Fibroblast of pulmonary artery (primary cell): ENCODE measurements at places on chromosomes 1 and 21.

DNA sequence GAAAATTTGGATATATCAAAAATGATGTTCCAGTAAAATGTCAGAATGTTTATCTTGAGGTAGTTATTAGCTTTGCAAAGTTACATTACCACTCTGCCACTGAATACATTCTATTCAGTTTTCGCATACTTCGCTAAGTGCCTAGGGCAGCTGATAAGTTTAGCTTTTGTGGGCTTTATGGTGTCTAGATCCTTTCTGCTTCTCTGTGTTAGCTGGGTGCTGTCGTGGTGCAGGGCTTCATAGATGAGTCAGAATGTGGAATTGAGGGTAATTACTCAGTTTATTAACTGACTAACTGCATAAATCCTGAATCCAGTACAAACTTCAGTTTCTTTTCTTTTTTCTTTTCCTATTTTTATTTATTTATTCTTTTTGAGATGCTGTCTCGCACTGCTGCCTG is 21.5 kb downstream of the NCAM2 start:
- no peak for DNase-seq

- DNase-seq: peak; percentile 71
Measured at GRCh38 chr1:39269791-39270342, 65.4 kb downstream of the MACF1 start.

- no peak for DNase-seq
Measured at GRCh38 chr1:189628857-189629256, 848.8 kb downstream of the BRINP3 start.

GRCh38 chr21:45326169-45326851 is 38.6 kb upstream of the POFUT2 start:
- DNase-seq: peak; percentile 44

- DNase-seq: no peak
Measured at GRCh38 chr1:233094269-233094668, 143.9 kb downstream of the NTPCR start.

GRCh38 chr21:27329255-27329851 is 362.5 kb upstream of the ADAMTS5 start:
- peak; percentile 50 for DNase-seq

- peak; percentile 75 for DNase-seq
Measured at GRCh38 chr1:194028002-194028401, 841.6 kb upstream of the B3GALT2 start.

GRCh38 chr21:29077651-29078090 is 4.2 kb upstream of the CCT8 start:
- DNase-seq: peak; percentile 49

DNA sequence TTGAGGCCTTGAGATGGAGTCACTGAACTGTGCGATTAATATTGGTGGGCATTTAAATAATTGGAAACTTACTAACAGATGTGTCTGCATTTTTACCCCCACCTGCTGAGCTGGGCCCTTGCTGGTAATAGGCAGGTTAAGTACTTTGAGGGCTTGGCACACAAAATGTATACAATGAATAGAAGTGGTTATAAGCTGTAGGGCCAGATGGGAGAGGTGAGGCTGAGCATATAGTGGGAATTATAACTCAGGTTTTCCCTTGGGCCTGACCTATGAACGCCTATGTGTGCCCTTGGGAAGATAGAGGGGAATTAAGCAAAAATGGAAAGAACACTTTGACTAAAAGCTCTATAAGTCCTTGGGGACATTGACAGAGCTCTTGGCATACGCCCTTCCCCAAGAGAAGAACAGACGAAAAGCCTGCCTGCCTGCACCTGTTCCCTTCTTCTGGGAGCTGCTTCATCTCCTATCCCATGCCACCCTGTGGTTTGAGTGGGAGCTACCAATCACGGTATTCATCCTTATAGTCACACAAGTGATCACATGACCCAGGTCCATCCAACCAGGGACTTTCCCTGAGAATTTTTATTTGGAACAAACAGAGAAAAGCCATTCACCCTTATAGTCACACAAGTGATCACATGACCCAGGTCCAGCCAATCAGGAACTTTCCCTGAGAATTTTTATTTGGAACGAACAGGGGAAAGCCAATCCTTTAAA is 260.7 kb upstream of the CSF3R start:
- DNase-seq: no peak

DNA sequence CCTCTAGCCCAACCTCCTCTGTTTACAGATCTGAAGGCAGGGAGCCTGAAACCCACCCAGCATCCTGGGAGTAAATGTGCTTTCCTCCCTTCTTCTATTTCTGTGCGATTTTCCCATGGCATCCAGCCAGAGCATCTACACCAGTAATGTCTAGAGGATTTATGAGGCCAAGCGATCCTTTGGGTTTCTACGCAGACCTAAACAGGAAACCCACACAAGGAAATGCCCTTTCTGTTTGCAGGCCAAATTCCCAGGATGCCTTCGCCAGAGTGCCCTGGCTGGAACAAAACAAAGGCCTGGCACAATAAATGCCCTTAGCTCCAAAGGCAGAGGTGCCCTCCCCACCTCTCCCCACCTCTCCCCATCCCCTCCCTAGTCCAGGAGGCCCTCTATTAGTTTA is 110.5 kb upstream of the CDC42BPA start:
- DNase-seq: peak; percentile 94

GRCh38 chr1:236103059-236103458 is 38.2 kb upstream of the NID1 start:
- no peak for DNase-seq

- no peak for DNase-seq
Measured at GRCh38 chr1:29543586-29543985, 307.3 kb downstream of the PTPRU start.

- no peak for DNase-seq
Measured at GRCh38 chr1:157277913-157278312, 139.7 kb upstream of the ETV3 start.

DNA sequence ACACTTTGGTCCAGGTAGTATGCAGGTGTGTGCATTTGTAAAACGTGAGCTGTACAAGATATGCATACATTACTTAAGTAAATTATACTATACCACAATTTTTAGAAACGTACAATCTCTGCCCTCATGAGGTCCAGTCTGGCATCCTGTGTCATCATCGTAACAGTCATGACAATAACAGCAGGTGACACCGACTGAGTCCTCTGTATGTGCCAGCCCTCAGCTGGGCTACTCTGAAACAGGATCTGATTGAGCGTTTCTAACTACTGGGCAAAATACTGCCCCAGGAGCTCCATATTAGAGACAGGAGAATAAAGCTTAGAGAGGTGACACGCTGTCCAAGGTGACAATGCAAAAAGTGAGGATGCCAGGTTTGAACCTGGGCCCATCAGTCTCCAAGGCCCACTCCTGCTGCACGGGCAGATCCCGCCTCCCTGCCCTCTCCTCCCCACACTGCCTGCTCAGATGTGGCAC is 47.2 kb upstream of the ECE1 start:
- no peak for DNase-seq

DNA sequence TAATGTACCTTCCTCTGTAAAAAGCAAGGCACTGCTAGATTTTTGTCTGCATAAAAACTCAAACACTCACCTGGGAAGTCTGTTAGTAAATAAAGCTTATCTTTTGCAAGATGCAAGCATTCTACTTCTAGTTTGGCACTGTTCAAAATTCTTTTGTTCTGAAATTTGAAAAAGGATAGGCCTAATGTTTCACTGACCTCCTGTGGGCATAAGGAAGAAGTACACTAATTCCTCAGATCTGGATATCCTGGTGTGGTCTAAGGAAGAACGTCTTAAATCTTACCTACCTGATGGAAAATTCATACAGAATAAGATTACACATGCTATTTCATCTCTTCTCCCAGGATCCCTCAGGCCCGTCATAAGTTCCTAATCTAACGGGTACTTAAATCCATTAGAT is 93.5 kb upstream of the CAMK1G start:
- peak; percentile 28 for DNase-seq

DNA sequence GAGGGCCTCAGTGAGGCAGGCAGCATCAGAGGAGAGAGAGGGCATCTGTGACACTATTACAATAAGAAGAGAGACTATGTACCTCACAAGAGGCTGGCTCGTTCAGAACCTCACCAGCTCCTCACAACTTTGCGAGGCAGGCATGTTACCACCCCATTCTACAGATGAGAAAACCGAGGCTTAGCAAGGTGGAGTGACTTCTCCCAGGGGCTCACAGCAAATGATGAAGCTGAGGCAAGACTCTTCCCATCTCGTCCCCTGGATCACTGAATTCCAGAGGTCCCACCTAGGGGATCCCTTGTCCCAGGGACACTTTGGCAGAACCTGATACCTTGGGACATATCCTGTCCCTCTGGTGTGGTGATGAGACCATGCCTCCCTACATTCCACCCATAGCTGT is 64.4 kb downstream of the DISP3 start:
- no peak for DNase-seq

DNA sequence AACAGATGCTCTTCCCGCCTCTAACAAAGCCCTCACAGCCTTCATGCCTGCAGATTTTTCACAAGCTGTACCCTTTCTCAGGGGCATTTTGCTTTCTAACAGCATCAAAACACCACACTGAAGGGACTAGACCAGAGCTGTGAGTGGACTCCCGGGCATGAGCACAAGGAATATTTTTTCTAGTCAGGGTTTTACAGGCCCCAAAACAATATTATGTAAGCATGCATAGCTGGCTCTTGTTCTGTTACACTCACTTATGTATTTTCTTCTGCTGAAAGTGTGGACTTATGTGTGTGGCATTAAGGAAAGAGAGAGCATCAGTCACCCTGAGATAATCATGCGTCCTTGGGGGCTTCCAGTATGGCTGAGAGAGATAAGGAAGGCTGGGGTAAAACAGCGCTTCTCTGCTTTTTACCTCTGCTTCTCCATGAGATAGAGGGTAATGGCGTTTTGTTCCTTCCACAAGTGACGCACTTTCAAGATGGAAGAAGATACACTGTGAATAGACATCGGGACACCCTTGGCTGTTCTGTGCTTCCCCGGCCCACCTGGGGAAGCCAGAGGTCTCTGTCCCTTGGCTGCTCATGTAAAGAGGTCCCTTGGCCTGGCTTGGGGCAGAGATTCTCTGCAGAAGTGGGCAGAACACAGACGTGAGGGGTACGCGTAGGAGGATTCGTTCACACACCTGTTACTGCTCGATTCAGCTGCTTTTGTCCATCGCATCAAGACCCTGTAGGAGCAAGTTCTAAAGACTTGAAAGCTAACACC is 266.7 kb upstream of the RAB4A start:
- no peak for DNase-seq

DNA sequence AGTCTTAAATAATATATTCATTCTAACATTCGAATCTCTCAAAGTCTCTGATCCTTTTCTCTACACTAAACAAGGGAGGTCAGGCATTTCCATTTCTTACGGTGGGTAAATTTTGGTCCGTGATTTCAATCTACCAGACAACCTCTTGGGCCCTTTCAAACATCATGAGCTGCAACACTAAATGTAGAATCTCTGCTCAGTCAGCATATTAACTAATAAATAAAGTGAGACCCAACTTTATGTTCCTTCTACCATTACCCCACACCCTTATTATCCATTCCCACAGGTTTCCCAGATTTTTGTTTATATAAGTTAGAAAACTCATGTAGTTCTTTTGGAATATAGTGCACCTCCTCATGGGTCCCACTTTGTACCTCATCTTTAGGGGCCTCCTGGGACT is 24.9 kb downstream of the SLAMF7 start:
- DNase-seq: no peak

DNA sequence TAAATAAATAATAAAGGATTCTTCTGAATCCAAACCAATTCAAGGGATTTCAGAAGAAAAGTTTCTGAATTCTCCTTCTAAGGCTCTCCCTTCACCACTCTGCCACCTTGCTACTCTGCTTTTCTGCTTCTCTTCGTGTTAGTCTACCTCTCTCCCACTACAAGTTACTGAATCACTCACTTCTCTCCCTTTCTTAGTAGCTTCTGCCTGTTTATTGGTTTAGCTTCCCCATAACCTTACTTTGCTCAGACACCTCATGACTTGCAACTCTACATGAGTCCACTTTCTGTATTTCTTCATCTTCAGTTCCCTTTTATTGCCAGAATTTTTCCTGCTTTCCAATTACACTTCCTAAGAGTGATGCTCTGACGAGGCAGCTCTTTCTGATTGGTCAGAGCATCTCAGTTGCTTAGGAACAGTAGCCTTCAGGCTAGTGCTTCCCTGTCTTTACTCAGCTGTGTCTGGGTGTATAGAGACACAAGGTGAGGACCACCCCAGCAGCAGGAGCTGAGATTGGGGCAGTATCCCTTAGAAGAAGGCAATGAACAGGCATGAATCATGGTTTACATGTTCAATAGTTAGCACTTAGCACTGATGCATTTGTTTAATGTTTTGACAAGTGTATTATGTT is 144.6 kb downstream of the SLC30A10 start:
- no peak for DNase-seq

DNA sequence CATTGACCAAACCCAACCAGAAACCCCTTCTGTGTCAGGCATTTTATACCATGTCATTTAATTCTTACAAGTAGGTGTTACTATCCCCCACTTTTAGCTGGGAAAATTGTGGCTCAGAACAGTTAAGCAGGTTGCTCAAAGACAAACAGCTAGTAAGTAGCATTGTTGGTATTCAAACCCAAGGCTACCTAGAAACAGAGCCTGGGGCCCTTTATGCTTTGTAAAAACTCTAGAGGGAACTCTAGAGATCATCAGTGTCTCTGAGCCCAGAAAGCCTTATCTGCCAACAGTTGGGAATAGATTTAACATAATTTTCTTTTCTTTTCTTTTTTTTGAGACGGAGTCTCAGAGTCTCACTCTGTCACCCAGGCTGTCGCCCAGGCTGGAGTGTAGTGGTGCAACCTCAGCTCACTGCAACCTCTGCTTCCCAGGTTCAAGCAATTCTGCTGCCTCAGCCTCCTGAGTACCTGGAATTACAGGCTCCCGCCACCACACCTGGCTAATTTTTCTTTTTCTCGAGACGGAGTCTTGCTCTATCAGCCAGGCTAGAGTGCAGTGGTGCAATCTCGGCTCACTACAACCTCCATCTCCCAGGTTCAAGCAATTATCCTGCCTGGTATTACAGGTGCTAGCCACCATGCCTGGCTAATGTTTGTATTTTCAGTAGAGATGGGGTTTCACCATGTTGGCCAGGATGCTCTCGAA is 48.5 kb upstream of the OSBPL9 start:
- DNase-seq: no peak

GRCh38 chr1:219924342-219924741 is 4.0 kb downstream of the SLC30A10 start:
- DNase-seq: no peak

GRCh38 chr1:19113697-19114092 is 96.4 kb downstream of the UBR4 start:
- DNase-seq: peak; percentile 52

DNA sequence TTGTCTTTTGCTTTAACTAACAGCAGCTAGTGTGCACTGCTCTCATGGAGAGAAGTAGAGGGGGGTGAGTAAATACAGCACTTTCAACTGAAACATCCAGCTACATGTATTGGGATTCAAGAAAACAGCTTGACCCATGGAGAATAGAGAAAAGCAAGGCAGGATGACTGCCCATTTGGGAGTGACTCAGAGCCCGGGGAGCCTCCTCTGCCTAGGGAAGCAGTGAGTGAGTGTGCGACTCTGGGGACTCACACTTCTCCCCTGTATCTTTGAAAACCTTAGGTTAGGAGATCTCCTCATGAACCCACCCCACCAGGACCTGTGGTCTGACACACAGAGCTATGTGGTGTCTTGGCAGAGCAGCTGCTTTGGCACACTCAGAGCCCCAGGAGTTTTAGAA is 82.0 kb upstream of the PTGFR start:
- no peak for DNase-seq

GRCh38 chr1:109659997-109660690 is 4.2 kb downstream of the GSTM4 start:
- no peak for DNase-seq

- peak; percentile 63 for DNase-seq
Measured at GRCh38 chr1:246428542-246429308, 78.4 kb downstream of the SMYD3 start.

GRCh38 chr21:28615276-28615675 is 377.4 kb downstream of the LTN1 start:
- DNase-seq: peak; percentile 43

GRCh38 chr1:66386712-66387111 is 147.2 kb upstream of the SGIP1 start:
- DNase-seq: no peak
